Left renal cortex interstitium (tissue), 4 donors: ENCODE measurements at places on chromosomes 12 and 14.

DNA sequence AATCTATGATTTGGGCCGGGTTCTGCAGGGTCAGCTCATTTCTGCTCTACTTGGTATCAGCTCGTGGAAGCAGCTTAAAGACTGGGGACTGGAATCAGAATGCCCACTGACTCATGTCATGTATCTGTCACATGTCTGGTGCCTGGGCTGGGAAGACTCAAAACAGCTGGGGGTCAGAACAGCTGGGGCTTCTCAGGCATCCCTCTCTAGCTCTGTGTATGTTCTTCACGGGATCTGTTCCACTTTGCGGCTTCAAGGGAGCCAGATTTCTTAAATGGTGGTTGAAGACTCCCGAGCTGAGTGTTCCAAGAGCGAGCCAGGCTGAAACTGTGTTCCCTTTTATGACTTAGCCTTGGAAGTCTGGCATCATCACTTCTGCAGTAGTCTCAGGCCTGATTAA lies 11.9 kb downstream of the AEBP2 start:
- DNase-seq, result no peak

- DNase-seq, result no peak
These were observed 90.4 kb upstream of the OTX2 start for GRCh38 chr14:56900726-56901125.

- peak; percentile 70 for DNase-seq
These were observed 1.6 kb downstream of the SIX4 start for GRCh38 chr14:60722357-60723115.

DNA sequence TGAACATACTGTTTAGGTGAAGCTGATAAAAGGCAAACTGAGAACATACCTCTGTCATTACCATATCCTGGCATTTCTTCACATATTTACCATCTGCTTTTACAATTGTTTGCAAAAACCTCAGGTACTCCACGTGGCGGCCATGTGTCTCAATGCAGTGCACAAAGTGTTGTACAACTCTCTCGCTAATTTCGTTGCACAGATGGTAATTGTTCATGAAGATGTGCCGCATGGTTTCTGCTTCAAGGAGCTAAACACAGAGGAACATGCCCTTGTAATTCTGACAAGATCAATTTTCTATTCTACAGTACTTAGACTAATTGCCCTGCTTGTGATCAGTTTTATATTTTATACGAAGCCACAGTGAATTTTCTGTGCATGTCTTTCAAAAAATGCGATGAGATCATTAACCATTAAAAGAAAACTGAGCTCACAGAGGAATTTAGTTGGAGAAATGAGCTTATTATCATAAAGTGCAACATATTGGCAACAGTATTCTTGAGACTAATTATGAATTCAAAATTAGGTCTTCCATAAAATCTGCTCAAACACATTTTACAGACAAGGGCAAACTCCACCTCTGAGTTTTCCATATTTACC lies 233.8 kb downstream of the ITPR2 start:
- no peak for DNase-seq

- DNase-seq, result no peak
These were observed 110.8 kb downstream of the SLC35F4 start for GRCh38 chr14:57755018-57755521.

DNA sequence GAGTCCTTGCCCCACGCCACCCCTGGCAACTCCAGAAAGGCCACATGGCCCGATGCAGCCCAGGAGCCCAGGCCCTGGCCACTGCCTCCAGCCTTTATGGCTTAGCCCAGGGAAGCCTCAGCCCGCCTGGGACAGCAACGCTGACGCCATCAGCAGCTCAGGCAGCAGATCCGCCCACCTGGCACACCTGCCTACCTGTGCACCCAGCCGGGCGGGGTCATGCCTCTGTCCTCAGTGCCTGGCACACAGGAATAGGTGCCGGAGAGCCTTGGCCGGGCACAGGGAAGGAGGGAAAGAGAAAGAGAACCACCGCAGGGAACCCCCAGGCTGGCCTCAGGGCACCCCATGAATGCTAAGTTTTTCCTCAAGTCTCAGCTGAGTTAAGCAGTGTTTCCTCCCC lies 21.1 kb downstream of the BEGAIN start:
- DNase-seq, result no peak

DNA sequence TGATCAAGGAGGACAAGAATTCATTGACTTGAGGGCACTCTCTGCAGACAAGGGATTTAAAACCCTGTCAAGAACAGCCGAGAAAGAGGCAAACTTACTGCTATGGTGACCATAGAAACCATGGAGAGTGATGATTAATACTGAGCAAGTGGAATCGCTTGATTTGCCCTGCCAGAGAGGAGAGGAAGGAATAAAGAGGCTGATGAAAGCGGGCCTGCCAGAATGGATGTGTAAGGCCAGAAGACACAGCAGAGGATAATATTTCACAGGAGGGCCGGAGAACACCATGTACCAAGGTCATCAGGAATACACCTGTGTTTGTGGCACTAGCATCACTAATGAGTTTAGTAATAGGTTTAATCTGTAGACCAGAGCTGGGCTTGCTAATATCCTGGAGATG lies 221.8 kb upstream of the DCN start:
- no peak for DNase-seq

- DNase-seq, result no peak
These were observed 280.0 kb downstream of the LRIG3 start for GRCh38 chr12:58640314-58640713.

GRCh38 chr12:113289361-113289760 lies 45.5 kb downstream of the SLC8B1 start:
- DNase-seq, result no peak

DNA sequence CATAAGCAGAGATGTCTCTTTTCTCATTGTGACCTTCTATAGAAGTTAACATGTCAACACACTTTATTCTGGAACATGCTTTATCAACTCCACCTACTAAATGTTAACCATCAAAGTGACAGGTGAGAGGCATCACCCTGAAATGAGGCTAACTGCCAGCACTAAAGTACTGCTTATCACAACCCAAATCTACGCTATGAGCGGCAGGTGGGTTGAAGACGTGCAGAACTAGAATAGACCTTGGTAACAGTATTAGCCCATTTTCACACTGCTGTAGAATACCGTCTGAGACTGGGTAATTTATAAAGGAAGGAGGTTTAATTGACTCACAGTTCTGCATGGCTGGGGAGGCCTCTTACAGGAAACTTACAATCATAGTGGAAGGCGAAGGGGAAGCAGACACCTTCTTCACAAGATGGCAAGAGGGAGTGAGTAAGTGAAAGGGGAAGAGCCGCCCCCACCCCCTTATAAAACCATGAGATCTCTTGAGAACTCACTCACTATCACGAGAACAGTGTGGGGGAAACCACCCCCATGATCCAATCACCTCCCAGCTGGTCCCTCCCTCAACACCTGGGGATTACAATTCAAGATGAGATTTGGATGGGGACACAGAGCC lies 359.0 kb downstream of the SEC23A start:
- DNase-seq, result no peak

DNA sequence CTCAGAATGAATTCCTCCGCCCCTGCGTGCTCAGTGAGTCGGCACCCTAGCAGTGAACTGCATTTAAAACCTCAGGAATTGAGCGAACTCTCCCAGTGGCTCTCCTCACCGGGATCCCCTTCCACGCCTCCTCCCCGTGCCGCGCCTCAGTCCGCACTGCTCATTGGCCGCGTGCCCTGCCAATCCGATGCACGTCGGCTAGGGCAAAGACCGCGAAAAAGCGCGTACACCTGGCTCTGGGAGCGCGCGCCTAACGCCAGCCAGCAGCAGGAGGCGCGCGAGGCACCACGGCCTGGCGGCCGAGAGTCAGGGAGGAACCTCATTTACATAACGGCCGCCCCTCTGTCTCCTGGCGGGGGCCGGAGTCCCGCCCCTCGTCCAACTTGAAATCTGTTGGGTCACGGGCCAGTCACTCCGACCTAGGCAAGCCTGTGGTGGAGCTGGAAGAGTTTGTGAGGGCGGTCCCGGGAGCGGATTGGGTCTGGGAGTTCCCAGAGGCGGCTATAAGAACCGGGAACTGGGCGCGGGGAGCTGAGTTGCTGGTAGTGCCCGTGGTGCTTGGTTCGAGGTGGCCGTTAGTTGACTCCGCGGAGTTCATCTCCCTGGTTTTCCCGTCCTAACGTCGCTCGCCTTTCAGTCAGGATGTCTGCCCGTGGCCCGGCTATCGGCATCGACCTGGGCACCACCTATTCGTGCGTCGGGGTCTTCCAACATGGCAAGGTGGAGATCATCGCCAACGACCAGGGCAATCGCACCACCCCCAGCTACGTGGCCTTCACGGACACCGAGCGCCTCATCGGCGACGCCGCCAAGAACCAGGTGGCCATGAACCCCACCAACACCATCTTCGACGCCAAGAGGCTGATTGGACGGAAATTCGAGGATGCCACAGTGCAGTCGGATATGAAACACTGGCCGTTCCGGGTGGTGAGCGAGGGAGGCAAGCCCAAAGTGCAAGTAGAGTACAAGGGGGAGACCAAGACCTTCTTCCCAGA lies at the start of gene HSPA2:
HSPA2 (plus strand) TSS at position 534 of the 995 bp plus-strand sequence; CDS start at position 643, 109 bp downstream.
- DNase-seq, result peak; percentile 97

DNA sequence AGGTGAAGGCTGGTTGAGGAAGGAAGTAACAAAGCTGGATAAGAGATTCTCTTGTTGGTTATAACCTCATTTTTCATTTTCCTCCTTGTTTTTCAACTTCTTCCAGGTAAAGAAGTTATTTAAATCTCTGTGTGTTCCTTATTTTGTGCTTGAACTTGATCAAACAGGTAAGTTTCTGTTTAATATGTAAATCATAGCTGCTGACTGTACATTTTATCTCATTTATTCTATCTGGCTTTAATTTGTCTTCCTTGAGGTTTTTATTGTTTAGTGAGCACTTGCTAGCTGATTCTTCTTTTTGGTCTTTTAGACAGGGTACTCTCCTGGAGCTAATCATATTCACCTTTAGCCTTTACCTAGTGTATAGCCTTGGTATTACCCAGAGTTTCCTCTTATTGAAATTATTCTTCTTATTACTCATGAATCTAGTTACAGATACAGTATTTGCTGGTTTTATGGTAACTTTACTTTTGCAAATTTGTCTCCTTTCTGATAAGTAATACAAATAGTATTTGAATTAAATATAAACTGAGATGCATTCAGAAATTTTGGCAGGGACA lies 42.4 kb downstream of the TXNRD1 start:
- no peak for DNase-seq

DNA sequence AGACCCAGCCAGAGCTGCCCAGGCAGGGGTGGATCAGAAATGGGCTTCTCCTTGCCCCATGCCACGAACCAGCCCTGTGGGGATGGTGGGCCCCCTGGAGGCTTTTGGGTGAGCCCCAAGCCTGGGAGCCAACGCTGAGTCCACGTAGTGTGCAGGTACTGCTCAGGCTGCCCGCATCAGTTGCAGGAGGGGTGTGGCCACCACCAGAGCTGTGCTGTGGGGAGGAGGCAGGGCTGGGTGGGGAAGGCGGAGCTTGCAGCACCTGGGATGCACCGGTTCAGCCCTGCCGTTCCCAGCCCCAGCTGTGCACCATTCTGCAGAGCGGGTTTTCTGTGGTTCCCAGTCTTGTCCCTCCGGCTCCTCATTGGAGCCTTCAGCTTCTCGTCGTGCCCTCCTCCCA lies 36.3 kb downstream of the IL31 start:
- DNase-seq, result no peak

- no peak for DNase-seq
These were observed 760.4 kb downstream of the TMEM121 start for GRCh38 chr14:106286697-106287290.

DNA sequence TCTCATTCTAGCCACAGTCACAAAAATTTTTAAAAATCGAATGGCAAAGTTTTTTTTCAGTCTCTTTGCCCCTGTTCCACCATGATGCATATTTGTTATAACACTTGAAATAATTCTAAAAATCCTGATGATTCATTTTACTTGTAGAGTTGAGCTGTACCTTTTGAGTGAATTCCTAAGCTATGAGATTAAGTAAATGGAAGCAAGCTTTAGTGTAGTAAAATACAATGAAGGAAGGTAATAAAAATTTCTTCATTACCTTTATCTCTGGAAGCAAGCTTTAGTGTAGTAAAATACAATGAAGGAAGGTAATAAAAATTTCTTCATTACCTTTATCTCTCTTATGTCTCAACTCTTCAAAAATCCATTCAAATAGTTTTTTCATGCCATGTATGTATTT lies 46.1 kb downstream of the TMTC3 start:
- no peak for DNase-seq

DNA sequence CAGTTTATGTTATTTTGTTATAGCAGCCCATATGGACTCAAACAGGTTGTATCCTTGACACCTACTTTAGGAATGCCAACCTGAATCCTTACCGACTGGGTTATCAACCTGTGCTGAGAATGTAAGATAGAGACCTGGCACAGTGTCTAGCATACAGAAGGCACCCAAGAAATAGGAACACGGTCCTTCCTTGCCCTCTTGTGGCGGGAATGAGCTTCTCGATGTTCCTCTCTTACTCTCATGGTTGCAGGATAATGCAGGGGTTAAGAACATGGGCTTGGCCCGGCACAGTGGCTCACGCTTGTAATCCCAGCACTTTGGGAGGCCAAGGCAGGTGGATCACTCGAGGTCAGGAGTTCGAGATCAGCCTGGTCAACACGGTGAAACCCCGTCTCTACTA lies 6.5 kb downstream of the C12orf43 start:
- DNase-seq, result no peak

DNA sequence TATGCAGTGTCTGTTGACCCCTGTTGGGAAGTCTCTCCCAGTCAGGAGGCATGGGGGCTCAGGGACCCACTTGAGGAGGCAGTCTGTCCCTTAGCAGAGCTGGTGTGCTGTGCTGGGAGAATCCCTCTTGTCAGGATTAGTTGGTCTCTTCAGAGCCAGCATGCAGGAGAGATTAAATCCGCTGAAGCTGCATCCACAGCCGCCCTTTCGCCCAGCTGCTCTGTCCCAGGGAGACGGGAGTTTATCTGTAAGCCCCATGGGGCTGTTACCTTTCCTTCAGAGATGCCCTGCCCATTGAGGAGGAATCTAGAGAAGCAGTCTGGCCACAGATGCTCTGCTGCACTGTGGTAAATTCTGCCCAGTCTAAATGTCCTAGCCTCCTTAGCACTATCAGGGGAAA lies 13.1 kb upstream of the KLRC1 start:
- DNase-seq, result no peak

DNA sequence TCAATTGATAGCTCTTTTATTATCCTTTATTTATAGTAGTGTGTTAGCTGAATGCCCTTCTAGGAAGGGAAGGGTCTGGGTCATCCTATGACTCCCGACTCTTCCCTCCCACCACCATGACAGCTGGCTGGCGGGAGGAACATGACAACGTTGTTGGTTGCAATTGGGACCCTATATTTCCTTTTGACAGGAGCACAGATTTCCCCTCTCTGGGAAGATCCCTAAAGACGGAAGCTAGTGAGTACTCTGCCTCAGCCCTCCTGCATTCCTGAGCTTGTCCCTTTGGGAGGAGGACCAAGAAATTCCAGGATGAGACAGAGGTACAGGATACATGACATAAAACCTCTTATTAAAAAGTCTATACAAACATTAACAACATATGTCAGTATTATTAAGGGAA lies 485.4 kb downstream of the NAV3 start:
- DNase-seq, result no peak

- DNase-seq, result no peak
These were observed 87.6 kb downstream of the SYNE2 start for GRCh38 chr14:63940387-63940786.

DNA sequence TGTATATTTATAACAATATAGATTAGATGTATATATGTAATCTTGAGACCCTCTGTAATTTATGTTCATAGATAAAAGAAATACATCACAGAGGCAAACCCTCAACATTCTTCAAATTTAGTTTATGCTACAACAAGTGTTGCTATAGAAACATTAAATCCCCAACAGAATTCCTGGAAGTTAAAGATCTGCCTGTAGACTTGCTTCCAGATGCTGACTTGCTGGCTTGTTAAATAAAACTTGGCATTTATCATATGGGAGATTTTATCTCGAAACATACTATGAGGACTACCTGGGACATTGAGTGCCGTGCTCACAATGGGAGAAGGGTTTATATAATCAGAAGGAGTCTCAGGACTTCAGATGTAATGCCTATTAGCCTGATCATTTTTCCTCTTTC lies 136.3 kb upstream of the PLXNC1 start:
- no peak for DNase-seq
